ENCODE measurements at places on chromosomes 13 and 19.

- no peak for DNase-seq
Observed at GRCh38 chr13:113796964-113797676, 38.1 kb downstream of the TMEM255B start.

GRCh38 chr13:34864671-34865070, 77.4 kb upstream of the NBEA start:
- no peak for DNase-seq

GRCh38 chr19:6233827-6234511, 45.8 kb downstream of the MLLT1 start:
- DNase-seq = no peak

GRCh38 chr19:35558400-35559280, 4.8 kb downstream of the ATP4A start:
- no peak for DNase-seq

DNA sequence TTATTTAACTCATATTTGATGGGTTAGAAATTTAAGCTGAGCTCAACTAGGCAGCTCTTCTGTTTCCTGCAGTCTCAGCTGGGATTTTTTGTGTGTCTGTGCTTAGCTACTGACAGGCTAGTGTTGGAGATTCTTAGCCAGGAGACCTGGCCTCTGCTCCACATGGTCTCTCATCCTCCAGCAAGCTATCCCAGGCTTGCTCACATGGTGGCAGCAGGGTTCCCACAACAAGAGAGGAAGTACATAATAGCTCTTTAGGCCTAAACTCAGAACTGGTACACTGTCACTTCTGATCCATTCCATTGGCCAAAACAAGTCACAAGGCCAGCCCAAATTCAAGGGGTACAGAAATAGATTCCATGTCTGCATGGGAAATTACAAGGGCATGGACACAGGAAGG, 406.2 kb downstream of the SUCLA2 start:
- DNase-seq = no peak

DNA sequence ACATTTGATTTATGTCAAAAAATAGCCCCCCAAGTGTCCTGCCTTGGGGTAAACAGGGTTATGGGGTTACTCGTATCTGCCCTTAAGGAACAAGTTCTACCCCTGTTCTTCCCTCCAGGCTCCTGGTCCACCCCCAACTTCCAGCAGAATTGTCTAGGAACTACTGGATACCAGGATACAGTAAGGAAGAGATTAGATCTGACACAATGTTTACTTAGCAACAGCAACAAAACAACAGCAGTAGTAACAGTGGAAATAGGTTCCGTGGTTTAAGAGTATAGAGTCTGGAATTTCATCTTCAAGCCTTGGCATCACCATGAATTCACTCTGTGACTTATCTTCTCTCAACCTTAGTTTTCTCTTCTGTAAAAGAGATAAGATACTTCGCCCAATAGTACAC, 1.7 kb upstream of the FAM98C start:
- no peak for DNase-seq

DNA sequence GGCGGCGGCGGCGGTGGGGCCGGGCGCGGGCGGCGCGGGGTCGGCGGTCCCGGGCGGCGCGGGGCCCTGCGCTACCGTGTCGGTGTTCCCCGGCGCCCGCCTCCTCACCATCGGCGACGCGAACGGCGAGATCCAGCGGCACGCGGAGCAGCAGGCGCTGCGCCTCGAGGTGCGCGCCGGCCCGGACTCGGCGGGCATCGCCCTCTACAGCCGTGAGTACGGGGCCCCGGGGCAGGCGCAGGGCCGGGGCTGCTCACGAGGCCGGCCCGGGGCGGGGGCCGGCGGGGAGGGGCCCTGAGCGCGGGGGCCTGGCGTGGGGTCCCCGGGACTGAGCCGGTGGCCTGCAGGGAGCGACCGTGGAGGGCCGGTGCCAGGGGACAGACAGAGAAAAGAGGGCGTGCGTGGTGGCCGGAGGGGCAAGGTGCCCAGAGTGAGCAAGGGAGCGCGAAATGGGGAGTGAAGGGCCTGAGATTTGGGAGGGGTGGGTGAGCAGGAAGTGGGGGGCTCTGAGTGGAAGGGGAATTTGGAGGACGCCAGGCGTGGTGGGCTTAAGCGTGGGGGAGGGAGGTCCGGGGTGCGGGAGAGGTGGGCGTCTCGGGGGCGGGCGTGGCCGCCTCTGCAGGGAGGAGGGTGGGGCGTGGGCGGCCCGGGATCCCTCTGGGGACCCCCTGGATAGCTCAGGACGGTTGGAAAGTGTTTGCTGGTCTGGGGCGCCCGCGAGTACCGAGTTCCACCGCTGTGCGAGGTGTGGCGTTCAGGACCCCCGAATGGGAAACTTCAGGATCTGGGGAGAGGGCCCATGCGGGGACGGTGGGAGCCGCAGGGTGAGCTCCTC, 575 bp downstream of the CARM1 start:
- DNase-seq = no peak

GRCh38 chr19:4972509-4973230, 3.8 kb downstream of the KDM4B start:
- no peak for DNase-seq
